Left renal pelvis (tissue), 4 donors: ENCODE measurements at places on chromosomes 11 and 22. TPM values are rescaled to one million over a fixed set of nuclear protein-coding genes. Genes with fewer than 3 reads are reported as not detected.

- DNase-seq, result no peak
Observed at GRCh38 chr11:128520888-128521681, 66.3 kb downstream of the ETS1 start.

DNA sequence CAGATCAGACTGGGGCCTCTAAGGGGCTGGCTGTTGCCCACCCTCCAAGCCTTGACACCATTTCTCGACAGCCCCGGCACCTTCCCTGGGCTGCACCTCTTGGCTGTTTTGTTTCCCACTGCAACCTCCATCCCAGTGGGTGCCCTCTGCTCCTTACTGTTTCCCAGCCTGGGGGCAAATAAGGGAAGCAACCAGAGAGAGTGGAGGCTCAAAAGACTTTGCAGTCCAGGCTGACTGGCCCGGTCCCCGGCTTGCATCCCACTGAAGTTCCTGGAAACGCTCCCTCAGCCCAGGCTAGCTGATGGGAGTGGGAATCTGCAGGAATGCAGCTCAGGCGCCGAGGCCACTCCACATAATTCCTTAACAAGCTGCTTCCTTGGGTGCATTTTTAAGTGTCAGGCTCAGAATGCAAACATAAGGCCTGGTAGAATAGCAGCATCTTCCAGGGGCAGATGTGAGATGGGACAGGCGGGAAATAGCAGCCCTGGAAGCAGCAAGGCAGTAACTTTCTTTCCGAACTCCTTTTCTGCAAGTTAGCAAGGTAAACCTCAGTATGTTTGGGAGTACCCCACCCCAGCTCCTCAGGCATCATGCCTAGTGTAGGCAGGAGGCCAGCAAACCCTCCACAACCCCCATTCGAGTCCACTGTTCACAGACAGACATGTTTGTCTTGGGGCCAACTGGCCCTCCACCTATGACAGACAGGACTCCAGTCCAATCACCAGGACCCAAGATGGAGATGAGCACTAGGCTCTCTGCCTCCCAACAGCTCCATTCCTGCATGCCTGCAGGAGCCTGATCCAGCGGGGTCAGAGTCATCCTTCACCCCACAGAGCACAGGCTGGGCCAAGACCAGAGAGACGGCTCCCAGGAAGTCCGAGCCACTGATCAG lies 39.3 kb downstream of the RPL27A start:
- DNase-seq, result no peak

DNA sequence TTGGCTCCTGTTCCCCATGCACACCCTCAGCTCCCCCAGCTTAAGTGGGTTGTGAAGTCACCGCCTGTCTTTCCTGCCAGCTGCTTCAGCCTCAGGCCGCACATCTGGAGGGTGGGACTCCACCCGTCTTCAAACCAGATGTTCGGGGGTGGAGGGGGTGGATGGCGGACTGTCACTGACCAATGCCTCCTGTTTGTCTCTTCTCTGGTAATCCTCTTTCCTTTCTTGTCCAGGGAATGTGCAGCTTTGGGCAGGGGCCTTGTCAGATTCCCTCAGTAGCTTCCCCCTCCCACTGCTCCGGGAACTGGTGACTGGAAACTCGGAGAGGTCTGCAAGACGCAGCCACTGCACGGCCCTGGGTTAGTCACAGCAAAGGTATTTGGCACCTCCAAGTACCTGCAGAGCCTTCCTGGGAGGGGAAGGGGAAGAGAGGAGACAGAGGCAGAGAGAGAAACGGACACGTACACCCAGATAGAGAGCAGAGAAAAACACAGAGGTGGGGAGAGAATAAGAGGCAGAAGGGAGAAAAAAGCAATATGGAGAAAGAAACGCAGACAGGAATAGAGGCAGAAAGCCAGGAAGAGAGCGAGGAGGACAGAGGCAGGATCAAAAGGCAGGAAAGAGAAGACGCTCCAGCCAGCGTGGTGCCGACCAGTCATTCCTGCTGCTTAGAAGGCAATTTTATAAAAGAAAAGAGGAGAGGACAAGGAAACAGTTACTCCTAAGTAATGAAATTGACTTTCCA lies 56.1 kb upstream of the TIMP3 start:
- no peak for DNase-seq

- DNase-seq, result no peak
Observed at GRCh38 chr11:46889689-46890475, 28.5 kb downstream of the LRP4 start.

DNA sequence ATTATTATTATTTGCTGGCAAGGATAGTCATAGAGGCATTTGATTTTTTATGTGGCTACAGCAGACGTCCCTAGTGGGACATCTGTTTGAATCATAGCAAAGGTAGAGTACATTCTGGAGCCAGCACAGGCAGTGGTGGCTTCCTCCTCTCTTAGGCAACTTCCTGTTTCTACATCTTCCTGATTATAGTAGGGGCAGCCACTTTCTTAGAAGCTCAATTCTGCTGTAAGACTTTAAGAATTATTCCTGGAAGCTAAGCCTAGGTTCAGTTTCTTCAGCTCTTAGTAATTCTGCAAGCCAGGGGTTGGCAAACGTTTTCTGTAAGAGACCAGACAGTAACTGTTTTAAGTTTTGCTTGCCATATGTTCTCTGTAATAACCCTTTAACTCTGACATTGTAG lies 129.3 kb upstream of the TENM4 start:
- no peak for DNase-seq

DNA sequence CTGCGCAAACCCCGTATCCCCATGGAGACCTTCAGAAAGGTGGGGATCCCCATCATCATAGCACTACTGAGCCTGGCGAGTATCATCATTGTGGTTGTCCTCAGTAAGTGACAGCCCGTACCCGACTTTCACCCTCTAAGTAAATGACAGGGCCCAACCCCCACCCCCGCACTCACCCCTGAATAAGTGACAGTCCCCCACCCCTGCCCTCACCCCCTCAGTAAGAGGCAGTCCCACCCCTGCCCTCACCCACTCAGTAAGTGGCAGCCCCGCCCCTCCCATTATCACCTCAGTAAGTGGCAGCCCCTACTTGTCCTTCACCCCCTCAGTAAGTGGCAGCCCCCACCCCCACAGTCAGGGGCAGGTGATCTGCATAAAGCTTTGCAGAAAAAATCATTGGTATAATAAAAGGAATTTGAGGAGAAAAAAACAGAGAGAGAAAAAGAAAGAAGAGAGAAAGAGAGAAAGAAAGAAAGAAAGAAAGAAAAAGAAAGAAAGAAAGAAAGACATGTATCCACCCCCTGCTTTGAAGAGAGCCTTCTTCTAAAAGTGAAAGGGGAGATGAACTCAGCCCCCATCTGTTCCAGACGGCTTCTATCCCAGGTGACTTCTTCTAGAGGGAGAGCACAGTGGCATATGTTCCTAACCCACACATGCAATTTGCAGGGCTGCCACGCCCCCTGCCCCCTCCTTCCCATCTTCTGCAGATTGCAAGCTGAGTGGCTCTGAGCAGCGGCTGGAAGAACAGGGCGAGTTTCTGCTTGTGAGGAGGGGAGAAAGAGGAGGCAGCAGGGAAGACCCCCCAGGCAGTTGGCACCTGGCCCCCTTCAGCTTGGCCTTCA lies 12.5 kb upstream of the SMIM35 start:
- no peak for DNase-seq

GRCh38 chr11:47340980-47341775 lies 11.3 kb downstream of the MYBPC3 start:
- no peak for DNase-seq

DNA sequence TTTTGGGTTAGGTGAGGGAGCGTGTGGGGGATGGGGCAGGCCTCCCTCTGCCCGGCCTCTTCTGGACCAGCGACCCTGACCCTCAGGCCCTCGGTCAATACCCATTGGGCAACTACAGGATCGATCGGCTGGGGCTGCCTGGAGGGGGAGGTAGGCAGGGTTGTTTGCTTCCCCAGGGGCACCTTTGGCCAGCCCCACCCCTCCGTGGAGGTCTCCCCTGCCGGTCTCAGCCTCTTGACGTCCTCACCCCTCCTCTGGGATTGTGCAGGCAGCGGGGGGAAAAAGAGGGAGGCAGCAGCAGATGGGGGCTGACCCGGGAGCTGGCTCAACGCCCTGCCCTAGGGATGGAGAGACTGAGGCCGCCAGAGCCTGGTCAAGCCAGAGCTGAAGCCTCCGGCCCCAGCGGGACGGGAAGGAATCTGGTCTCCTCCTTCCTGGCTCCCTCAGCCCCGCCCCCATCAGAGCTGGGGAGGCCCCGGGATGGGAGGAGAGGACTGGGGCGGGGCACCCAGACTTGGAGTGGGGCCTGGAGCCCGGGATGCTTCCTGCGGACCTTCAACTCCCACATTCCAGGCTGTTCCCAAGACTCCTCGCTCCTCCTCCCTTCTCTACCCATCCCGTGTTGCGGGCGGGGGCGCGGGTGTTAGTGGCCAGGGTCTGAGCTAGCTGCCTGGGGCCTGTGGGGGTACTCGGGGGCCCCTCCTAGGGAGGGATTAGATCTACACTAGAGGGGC lies 14.4 kb upstream of the CDC42EP1 start:
- DNase-seq, result peak; percentile 90

DNA sequence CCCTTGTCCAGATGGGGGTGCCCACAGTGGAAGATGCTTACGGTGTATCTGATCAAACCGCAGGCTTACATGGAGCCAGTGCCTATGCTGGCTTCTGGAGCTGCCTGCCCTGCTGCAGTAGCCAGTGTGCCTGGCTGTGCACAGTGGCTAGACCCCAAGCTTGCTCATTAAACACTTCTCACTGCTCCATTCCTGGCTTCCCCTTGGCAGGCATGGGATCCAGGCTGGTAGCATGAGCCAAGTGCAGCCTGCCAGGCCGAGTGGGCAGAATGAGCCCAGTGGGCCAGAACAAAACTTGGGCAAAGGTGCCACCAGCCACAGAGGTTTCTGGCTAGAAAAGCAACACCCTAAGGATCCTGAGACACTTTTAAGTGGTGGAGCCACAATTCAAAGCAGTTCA lies 55.4 kb upstream of the B3GNT6 start:
- DNase-seq, result no peak

DNA sequence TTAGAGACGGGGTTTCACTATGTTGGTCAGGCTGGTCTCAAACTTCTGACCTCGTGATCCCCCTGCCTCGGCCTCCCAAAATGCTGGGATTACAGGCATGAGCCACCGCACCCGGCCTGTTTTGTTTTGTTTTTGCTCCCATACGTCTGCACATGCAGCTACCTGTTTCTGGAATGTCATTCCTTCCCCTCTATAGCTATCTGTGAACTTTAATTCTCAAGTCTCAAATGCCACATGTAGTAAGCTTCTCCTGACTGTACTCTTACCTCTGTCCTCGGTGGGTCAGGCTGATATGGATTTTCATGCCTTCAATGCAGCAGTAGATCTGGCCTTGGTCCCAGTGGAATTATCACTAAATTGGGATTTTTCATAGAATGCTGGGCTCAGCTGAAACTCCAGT lies 12.4 kb upstream of the SWAP70 start:
- no peak for DNase-seq

DNA sequence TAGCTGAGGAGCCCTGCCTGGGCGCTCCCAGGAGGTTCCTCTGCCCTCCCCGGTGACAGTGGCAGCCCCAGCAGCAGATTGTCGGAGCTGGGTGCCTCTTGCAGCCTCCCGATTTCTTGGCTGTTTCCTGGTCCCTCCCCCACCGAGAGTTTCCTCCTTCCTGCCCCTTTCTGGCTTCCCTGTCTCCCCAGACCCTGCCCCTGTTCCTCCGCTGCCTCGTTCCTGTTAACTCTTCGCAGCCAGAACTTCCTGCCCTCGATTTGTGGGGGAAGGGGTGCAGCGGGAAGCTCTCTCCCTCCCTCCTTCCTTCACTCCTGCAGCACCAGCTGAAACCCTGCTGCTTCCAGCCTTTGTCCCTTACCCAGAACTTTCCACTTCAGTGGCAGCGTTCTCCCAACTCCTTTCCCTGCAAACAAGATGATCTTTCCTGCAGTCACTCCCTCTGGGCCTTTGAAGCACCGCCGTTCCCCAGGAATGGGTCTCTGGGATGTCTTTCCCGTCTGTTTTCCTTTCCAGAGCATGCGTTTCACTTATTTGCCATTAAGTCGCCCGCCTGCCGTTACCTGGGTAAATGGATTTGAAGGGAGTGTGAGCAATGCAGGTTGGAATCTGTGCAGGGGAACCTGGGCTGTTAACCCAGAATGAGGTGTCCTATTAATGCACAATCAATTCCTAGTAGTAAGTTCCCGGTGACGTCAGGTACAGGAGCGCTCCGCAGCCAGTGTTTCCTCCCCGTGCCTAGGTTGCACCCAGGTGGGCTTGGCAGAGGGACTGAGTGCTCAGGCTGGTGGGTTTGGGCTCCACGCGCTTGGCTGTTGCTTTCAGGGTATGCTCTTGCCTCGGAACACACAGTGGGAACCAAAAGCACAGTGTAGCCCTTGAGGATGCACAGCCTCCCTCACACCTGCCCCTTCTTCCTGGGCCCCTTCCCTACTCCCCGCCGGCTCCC lies 4.3 kb downstream of the GRK2 start:
- no peak for DNase-seq

- DNase-seq, result no peak
Observed at GRCh38 chr11:10302744-10303557, 1.9 kb upstream of the ADM start.

DNA sequence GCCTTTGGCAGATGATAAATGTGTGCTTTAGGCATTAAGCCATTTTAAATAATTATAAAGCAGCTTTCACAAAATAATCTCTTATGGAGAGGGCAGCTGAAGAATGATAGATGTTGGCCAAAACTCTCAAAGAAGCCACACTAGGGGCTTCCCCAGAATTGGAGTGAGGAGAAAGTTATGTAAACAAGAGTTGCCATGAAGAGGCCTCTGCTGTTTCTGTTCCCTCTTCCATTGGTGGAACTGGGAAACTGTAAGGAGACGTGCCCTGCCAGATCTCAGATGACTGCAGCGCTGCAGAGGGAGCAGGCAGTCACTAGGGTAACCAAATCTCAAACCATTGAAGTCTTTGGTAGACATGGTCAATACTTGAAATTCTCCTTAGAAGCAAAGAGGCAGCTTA lies 19.4 kb upstream of the APLP2 start:
- no peak for DNase-seq

DNA sequence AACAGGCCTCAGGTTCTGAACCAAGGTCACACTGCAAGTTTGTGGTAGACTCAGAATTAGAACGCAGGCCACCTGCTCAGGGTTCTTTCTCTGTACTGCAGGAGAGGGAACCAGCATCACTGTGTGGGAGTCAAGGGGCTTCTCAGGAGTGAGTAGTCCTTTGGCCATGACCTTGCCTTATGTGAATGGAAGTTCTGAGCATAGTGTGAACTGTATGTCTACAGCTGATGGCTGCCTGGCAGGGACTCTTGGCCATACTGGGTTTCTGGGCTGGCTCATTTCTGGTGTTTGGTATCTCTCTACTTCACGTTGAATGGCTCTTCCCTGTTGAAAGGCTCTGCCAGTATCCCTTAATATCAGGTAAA lies 40.1 kb upstream of the TUB start:
- DNase-seq, result no peak

- DNase-seq, result no peak
Observed at GRCh38 chr11:122721964-122722266, 66.4 kb downstream of the UBASH3B start.

DNA sequence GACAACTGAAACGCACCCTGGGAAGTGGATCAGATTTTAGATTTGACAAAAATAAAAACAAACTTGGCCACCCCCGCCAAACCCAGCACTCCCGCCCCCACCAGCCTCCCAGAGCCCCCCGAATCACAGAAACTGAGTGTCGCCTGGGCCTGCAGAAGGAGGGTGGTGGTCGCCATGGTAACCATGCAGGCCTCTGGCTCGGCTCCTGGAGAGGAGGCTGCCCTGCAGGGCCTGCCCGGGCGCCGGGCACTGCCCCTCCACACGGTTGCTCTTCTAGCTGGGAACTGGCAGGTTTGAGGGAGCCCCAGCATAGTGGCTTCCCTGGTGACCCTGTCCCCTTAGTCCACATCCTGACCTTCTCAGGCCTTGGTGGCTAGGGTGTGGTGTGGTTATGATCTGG lies 19.3 kb downstream of the CACNA1I start:
- DNase-seq, result no peak

The GDPD4 gene
- polyA plus RNA-seq, result 0.46 TPM

The TTC28 gene
- polyA plus RNA-seq, result 38.1 TPM

The BIK gene
- 1.4 TPM for polyA plus RNA-seq

The TMPRSS13 gene
- polyA plus RNA-seq, result 0.84 TPM

The ANO1 gene
- polyA plus RNA-seq, result 14.9 TPM
